ENCODE measurements at places on chromosomes 1 and 21.
A peak's percentile ranks its signal among the peaks of the same experiment; 100 is the strongest.

DNA sequence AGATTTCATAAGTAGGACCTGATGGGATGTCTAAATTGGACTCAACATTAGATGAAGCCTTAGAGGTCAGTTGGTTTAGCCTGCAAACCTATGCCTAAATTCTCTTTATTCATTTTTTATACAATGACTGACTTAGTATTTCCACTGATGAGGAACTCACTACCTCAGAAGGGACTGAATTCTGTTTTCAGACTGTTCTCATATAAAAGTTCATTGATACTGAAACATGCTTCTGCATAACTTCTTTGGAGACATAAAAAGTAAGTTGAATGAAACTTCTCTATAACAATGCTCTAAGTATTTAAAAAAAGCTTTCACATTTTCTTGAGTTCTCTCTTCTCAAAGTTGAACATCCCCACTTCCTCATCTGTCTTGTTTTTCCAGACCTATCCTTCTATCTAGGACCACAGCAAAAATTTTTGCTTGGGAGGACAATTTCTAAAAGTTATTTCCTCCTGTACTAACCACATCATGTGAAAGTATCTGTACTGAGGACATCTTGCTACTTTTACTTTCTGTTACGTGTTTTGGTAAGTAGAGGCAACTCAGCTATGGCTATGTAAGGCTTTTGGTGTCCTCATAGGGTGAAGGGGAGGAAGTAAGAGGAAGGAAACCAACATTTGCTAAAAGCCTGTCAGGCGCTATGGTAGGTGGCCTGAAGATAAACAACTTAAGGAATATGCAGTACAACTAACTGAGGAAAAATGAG, 64.1 kb downstream of the USP24 start:
- DNase-seq = no peak
- no peaks in the 10 kb centered on the region for H3K4me1 ChIP-seq
- no peaks in the 10 kb centered on the region for H3K27me3 ChIP-seq

- H3K27me3 ChIP-seq = no peaks in the 10 kb centered on the region
- H3K4me1 ChIP-seq = peaks cover 11% of the 10 kb centered on the region
- no peak for DNase-seq
These were observed 56.8 kb downstream of the NDUFS5 start for GRCh38 chr1:39082811-39083576.

DNA sequence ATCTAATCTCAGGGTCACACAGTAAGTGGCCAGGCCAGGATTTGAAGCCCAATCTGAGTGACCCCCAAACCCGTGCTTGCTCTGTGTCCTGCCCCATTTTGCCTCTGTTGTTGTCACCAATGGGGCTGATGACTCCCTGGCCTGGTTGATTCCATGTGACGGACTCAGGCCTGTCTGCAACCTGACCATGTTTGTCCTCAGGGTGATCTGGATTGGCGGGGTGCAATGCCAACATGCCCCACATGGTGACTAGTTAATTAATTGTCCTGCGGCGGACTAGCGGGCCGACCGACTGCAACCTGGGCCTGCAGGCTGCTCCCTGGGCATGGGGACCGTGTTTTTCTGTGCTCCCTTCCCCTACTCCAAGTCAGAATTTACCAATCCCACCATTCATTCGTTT, 256.3 kb downstream of the MATN1 start:
- no peak for DNase-seq
- no peaks in the 10 kb centered on the region for H3K36me3 ChIP-seq
- H3K4me1 ChIP-seq = no peaks in the 10 kb centered on the region

DNA sequence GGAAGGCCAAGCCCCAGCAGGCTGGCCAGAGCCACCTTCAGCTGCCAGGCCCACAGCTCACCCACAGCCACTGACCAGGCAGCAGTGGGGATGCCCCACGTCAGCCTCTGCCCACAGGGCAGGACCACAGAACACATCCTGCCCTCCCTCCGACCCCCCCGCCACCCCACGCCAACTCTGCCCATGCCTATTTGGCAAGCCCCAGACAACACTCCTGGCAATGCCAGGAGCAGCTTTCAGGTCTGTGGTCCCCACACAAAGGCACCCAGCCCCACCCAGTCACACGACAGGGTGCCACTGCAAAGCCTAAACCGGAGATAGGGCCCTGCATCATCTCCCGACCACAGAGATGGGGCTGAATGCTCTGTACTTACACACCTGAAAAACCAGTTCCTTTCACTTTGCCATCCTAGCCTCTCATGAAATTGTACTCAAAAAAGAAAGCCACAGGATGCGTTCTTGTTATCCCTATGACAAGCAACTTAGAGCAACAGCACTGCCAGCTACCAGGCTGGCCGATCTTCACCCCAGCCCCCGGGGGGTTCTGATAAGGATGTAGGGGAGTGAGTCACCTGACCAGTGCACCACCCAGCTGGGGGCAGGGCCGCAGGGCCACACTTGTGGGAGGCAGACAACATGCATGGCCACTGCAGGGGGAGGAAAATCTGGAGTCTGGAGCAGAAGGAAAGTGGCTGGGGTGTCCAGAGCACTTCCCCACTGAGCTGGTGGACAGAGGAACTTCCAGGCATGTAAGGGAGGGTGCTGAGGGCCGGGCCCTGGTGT, 36.2 kb downstream of the UBE2G2 start:
- DNase-seq = no peak
- H3K4me3 ChIP-seq = no peak overlapping the region
- peaks cover 10% of the 10 kb centered on the region for H3K36me3 ChIP-seq
- no peaks in the 10 kb centered on the region for H3K27me3 ChIP-seq
- no peak overlapping the region for H3K27ac ChIP-seq
- H3K4me1 ChIP-seq = no peaks in the 10 kb centered on the region

DNA sequence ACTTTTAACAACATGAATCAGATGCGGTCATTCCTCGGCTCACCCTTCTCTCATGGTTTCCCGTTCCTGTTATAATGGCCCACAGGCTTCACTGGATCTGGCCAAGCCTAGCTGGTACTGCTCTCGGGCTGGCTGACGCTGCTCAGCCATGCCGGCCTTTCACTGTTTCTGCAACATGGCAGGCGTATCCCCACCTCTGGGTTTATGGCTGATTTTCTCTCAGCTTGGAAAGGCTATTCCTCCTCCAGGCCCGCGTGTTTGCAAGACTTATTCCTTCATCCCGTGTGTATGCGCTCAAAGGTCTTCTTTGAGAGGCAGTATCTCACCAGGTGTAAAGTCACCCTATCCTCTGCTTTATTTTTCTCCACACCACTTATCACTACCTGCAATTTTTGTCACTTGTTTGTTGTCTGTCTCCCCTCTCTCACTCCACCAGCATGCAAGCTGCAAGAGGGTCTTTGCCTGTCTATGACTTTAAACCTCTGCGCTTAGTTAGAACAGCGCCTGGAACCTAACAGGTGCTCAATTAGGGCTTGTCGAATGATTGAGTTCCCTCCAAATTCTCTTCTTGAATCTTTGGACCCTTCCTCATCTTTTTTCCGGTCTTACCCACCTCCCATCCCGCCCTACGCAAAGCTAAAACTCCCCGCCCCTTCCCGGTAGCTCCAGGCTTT, 491 bp upstream of the RAP1A start:
- no peaks in the 10 kb centered on the region for H3K27me3 ChIP-seq
- H3K4me1 ChIP-seq = peaks cover 51% of the 10 kb centered on the region
- peak overlapping the region; percentile 92 for H3K27ac ChIP-seq
- no peaks in the 10 kb centered on the region for H3K36me3 ChIP-seq
- DNase-seq = no peak

DNA sequence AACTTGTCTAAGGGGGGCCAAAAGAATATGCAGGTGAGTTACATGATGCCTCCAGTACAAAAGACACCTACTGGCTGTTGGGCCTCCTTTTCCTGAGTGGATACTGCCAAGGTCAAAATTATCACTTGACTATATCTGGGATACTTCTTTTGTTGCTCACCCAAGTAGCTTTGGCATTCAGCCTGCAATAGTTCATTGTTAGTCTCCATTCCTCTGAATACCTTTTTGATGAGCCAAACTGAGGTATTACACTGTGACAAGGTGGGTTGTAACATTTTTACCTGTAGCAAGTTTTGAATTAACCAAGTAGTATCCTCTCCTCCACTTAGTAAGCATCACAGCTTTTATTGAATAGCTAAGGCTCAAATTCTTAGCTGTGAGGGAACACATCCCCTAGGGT, 408.0 kb downstream of the LRRIQ3 start:
- no peak for DNase-seq
- no peaks in the 10 kb centered on the region for H3K27me3 ChIP-seq
- no peaks in the 10 kb centered on the region for H3K4me1 ChIP-seq
- H3K4me3 ChIP-seq = no peak overlapping the region
- H3K27ac ChIP-seq = no peak overlapping the region

- no peak for DNase-seq
- H3K4me3 ChIP-seq = no peak overlapping the region
- no peak overlapping the region for H3K27ac ChIP-seq
- H3K4me1 ChIP-seq = peaks cover 10% of the 10 kb centered on the region
- H3K36me3 ChIP-seq = peaks cover 51% of the 10 kb centered on the region
These were observed 118.6 kb upstream of the IFFO2 start for GRCh38 chr1:19074902-19075721.

GRCh38 chr1:71882226-71882625, 400.1 kb downstream of the NEGR1 start:
- H3K4me3 ChIP-seq = no peak overlapping the region
- no peaks in the 10 kb centered on the region for H3K27me3 ChIP-seq
- peaks cover 4% of the 10 kb centered on the region for H3K4me1 ChIP-seq
- no peak for DNase-seq

DNA sequence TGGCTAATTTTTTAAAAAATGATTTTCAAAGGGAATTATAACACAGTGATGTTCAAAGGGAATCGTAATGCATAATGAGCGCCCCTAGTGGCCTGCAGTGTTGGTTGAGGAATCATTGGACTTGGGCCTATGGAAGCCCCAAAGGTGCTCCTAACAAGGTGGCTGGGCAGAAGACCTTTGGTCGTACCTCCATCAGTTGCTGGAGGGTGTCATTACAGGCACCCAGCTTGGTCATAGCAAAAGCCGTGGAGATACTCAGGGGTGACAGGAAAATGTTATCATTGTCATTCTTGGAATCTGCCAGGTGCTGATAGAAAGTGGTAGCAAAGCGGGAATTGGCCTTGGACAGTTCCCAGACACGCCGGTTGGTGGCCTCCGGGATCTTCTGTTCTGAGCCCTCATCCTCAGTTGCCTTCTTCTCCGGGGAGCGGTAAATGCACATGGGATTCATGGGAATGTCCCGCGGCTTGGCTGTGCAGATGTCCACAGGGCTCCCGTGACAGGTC, 2.7 kb downstream of the SERPINC1 start:
- H3K4me3 ChIP-seq = no peak overlapping the region
- no peaks in the 10 kb centered on the region for H3K4me1 ChIP-seq
- DNase-seq = no peak
- no peaks in the 10 kb centered on the region for H3K27me3 ChIP-seq

DNA sequence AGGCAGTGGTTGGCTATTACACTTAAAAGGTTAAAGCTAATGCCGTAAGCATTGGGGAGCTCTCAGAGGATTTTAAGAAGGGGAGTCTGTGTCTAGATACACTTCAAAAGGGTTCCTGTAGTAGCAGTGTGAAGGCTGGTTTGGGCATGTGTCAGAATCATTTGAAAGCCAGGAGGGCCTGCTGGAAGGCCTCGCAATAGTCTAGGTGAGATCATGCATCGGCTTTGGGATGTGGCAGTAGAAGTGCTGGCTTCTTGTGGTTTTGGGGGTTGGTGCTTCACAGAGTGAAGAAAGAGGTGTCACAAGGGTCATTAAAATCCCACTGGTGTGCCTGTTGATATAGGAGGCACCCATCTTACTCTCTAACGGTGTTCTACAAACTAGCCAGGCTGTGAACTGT, 85.7 kb downstream of the ST6GALNAC3 start:
- no peaks in the 10 kb centered on the region for H3K4me1 ChIP-seq
- no peak for DNase-seq

- no peaks in the 10 kb centered on the region for H3K4me1 ChIP-seq
- H3K36me3 ChIP-seq = no peaks in the 10 kb centered on the region
- H3K27me3 ChIP-seq = no peaks in the 10 kb centered on the region
These were observed 286.7 kb downstream of the SRGAP2C start for GRCh38 chr1:121471523-121471922.

- peaks cover 3% of the 10 kb centered on the region for H3K4me1 ChIP-seq
- H3K36me3 ChIP-seq = no peaks in the 10 kb centered on the region
- H3K27me3 ChIP-seq = no peaks in the 10 kb centered on the region
- no peak overlapping the region for H3K27ac ChIP-seq
- no peak overlapping the region for H3K4me3 ChIP-seq
These were observed 60.2 kb downstream of the PBX1 start for GRCh38 chr1:164619006-164619784.

GRCh38 chr1:110746644-110747259, 72.0 kb upstream of the KCNA3 start:
- no peaks in the 10 kb centered on the region for H3K4me1 ChIP-seq
- no peaks in the 10 kb centered on the region for H3K27me3 ChIP-seq
- no peaks in the 10 kb centered on the region for H3K36me3 ChIP-seq
- H3K4me3 ChIP-seq = no peak overlapping the region
- DNase-seq = no peak

DNA sequence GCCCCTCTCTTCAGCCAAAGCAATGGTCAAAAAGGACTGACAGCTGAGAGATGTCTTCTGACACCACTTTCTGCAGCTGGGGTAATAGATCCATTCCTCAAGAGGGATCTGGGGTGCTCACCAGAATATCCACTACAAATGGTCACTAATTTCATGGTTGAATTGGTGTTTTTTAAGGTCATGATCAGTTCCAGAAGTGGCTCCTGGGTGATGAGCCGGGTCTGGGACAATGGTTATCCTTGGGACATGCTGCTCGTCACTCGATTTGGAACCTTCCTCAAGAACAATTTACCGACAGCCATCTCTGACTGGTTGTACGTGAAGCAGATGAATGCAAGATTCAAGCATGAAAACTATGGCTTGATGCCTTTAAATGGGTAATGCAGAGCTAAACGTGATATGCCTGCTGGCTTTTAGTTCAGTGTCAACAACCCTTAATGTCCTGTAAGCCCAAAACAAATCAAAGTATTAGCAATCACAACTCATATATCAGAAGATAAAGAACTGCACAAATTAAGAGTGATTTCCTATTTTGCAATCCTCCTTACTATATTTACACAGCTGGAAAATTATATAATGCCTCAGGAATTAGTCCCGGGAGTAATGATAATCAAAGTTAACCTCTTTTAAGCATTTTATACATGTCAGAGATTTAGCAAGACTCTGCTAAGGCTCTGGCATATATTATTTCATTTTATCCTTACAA, 20.1 kb downstream of the FMO3 start:
- H3K27ac ChIP-seq = peak overlapping the region; percentile 26
- peaks cover 78% of the 10 kb centered on the region for H3K4me1 ChIP-seq
- no peaks in the 10 kb centered on the region for H3K36me3 ChIP-seq
- no peaks in the 10 kb centered on the region for H3K27me3 ChIP-seq
- no peak overlapping the region for H3K4me3 ChIP-seq

GRCh38 chr1:24972221-24972914, 42.3 kb upstream of the RUNX3 start:
- DNase-seq = no peak
- no peak overlapping the region for H3K4me3 ChIP-seq
- H3K27ac ChIP-seq = no peak overlapping the region
- H3K27me3 ChIP-seq = no peaks in the 10 kb centered on the region

DNA sequence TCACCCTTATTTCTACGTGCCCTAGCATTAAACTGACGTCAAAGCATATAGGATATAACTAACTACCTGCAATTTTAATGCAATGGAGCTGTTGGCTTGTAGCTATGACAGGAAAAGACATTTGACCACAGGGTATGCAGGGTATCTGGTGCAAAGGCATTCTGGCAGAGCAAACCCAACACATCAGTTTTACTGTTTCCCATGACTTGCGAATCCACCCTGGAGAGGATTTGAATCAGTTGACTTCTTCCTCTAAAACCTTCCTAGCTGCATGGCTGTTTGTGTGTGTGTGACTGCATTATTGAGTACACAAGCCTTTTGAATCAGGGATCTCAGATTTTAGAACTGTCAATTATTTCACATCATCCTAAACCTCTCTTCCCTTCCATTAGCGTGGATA, 41.7 kb upstream of the SYT14 start:
- no peak overlapping the region for H3K27ac ChIP-seq
- no peaks in the 10 kb centered on the region for H3K4me1 ChIP-seq
- H3K27me3 ChIP-seq = no peaks in the 10 kb centered on the region
- no peaks in the 10 kb centered on the region for H3K36me3 ChIP-seq
- no peak for DNase-seq

All from thoracic aorta (tissue), 2 donors.